ENCODE measurements at places on chromosomes 3 and 15.

- no peak for DNase-seq
Measured at GRCh38 chr15:50028326-50028725, 90.7 kb downstream of the ATP8B4 start.

DNA sequence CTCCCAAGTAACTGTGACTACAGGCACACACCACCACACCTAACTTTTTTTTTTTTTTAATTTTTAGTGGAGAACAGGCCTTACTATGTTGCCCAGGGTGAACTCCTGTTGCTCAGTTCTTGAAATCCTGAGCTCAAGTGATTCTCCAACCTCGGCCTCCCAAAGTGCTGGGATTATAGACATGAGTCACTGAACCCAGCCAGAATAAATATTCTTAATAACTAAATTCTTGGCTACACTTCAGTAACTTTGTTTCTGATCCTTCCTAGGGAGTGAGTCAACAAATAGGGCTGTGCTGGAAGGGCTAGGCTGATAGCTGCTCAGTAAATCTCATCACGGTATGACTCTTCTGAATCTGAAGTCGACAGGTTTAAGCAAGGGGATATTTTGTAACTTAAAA is 56.6 kb downstream of the P3H2 start:
- peak; percentile 86 for DNase-seq

- no peak for DNase-seq
Measured at GRCh38 chr15:80636675-80637074, 58.4 kb upstream of the ABHD17C start.

DNA sequence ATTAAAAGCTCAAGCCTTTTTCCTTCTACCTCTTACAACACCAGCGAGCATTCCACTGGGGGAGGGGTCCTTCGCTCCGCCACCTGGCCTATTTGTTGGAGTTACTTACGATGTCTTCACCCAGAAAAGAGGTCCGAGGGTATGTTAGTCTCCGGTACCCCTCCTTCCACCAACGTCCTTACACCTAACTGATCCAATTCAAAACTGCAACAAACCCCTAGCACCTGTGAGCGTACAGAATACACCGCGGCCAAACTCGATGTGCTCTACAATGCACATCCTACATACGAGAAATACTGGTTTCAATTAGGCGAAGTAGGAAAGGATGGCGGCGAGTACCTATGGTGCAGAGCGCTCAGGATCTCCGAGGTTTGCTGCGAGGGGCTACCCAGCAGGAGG is 944 bp downstream of the SLITRK3 start:
- DNase-seq, result no peak

GRCh38 chr15:80942746-80943565 is 46.7 kb downstream of the MESD start:
- no peak for DNase-seq

- no peak for DNase-seq
Measured at GRCh38 chr15:69792823-69793222, 304.9 kb downstream of the TLE3 start.

DNA sequence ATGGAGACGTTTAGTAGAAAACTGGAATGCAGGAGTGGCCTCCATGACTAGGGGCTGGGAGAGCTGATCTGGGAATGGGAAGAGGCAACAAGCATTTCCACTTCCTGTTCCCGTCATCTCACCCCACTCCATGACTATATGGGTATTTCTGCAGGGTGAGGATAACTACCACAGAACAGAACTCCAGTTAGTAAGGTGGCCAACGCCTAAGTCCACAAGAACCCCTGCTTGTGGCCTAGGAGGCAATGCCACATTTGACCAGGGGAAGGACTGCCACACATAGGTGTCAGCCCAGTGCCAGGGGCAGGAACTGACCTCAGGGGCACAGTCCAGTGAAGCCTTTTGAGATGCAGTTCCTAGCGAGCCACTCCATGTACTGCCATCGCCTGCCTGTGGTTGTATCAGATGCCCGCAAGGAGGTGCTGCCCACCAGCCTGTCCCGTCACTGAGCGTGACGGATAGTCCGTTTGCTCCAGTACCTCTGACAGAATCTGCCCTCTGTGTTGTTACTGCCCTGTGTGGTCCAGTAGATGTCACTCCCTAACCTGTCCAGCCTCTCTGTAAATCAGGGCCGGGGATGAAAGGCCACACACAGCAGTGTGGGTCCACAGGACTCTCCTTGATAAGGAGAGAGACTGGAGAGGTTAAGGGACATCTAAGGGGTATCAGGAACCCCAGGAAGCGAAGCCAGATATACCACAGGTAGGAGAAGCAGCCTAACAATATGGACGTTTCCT is 3.5 kb upstream of the MTFMT start:
- DNase-seq, result peak; percentile 74

- DNase-seq, result peak; percentile 0
Measured at GRCh38 chr3:80424951-80425350, 657.2 kb upstream of the ROBO1 start.

GRCh38 chr15:87686339-87686738 is 570.2 kb downstream of the NTRK3 start:
- no peak for DNase-seq

- no peak for DNase-seq
Measured at GRCh38 chr3:188197388-188197847, 43.5 kb downstream of the LPP start.

DNA sequence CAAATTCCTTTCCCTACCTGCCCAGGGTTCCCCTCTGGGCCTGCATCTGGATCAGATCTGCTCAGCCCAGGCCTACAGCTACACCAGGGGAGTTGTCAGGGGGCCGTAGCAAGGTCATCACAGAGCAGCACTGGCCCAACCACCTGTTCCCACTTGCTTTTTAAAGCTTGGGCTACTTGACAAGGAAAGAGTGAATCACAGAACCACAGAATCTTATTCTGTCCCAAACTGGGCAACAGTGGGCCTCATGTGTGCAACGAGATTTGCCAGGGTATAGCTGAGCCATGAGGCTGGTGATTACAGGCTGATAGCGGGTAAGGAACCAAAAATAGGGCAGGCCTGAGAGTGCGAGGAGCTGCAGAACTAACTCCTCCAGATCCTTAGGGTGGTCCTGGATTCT is 66.7 kb downstream of the MYLK start:
- no peak for DNase-seq

DNA sequence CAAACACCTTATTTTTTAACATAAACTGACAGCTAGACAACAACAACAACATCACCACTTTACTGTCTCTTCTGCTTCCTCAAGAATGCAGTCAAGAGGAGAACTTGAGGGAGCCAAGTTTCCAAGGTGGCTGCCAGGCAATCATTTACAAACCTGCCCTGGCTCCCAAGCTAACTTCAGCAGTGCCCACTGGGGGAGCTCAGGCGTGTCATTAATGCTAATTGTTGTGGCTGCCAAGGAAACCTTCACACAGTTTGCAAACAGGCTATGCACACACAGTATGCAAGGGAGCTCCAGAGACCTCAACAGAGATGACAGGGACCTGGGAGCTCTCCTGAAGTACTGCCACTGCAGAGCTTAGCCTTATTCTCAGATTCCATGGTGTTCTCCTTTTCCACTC is 2.1 kb downstream of the DZIP1L start:
- no peak for DNase-seq

DNA sequence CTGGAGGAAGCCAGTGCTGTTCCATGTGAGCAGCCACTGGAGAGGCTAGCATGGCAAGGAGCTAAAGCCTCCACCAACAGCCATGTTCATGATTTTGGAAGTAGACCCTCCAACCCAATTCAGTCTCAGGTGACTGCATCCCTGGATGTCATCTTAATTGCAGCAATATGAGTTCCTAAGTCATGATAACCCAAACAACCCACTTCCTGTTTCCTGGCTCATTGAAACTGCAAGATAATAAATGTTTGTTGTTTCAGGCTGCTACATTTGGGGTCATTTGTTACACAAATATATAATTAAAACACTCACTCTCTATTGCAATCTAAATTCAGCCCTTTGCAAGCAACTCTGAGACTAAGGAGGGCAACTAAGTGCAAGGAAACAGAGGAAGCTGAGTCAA is 62.4 kb upstream of the SLC24A5 start:
- no peak for DNase-seq

- DNase-seq, result peak; percentile 90
Measured at GRCh38 chr15:90184119-90184785, 16.9 kb upstream of the SEMA4B start.
